ENCODE measurements at places on chromosomes 11 and 22.
A peak's percentile ranks its signal among the peaks of the same experiment; 100 is the strongest.

- no peak for DNase-seq
Measured at GRCh38 chr11:129295746-129296145, 79.9 kb upstream of the BARX2 start.

DNA sequence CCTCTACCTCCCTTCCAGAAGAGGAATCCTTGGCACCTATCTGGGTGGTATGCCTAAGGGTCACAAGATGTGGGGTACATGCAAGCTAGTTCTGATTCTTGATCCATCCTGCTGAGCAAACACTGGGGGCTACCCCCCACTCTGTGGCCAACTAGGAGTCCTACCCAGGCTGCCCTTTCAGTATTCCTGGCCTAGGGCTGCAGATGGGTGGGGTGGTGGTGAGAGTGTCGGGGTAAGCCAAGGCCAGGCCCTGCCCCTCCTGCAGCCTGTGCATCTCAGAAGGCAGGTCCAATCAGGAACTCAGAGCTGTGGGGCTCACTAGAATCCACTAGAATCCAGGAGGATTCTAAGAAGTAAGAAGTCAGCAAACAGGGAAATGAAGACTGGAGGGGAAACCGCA, 10.9 kb downstream of the SSH3 start:
- DNase-seq = no peak

GRCh38 chr22:39567135-39567946, 3.2 kb upstream of the CACNA1I start:
- DNase-seq = peak; percentile 81

GRCh38 chr11:68213135-68213515, at the start of gene KMT5B:
KMT5B (minus strand) TSS chr11:68213296; CDS start chr11:68190076, 23,220 bp downstream.
- DNase-seq = peak; percentile 39

GRCh38 chr22:47089796-47090460, 327.5 kb downstream of the TBC1D22A start:
- DNase-seq = no peak

DNA sequence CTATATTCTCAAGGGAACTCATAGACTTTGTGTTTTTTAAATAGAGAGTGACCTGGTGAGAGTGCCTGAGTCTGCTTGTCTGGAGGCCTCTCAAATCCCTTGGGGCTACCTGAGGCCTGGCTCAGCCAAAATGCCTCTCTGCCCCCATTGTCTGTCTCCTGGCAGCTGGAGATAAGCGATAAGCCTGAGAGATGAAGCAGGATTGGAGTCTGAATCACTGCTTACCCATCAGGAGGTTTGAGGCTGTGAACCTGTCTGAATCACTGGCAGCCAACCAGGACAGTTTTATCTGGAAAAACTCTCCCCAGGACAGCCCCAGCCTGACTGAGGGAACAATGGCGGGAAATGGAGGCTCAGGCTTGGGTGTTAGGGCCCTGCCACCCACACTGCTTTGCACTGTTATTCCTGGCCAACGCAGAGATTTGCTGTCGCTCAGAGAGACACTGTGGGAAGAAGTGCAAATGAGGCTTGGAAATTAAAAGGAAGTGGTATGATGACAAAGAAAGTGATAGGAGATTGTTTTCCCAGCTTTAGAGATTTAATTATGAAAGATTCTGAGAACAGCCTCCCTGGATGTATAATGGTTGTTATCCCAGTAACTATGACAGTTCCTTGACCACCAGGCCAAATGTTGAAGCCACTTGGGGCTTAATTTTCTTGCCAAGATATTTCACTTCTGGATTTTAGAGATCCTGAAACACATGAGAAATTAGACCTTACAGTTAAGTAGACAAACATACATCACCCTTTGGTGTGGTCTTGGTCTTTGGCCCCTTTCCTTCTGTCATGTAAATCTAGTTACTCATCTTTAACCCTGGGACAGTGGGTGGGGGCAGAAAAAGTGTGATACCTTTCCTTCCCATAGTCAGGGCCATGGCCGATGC, 102.1 kb downstream of the RASSF10 start:
- DNase-seq = no peak

DNA sequence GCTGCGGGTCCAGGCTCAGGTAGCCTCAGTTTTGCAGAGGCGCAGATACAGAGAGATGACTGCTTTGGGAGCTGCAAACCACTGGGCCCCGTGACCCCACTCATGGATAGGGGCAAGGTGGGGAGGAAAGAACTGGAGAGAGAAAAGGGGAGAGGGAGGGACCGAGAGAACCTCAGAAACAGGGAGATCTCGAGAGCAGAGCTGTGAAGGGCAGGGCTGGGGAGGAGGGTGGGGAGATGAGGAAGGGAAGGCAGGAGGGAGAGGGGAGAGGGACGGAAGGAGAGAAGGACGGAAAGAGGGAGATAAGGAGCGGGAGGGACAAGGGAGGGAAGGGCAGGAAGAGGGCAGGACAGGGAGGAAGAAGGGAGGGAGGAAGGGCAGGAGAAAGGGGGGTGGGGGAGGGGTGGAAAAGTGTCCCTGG, 46.3 kb downstream of the IGLL1 start:
- DNase-seq = no peak

GRCh38 chr22:47549741-47550340, 787.4 kb downstream of the TBC1D22A start:
- DNase-seq = no peak

DNA sequence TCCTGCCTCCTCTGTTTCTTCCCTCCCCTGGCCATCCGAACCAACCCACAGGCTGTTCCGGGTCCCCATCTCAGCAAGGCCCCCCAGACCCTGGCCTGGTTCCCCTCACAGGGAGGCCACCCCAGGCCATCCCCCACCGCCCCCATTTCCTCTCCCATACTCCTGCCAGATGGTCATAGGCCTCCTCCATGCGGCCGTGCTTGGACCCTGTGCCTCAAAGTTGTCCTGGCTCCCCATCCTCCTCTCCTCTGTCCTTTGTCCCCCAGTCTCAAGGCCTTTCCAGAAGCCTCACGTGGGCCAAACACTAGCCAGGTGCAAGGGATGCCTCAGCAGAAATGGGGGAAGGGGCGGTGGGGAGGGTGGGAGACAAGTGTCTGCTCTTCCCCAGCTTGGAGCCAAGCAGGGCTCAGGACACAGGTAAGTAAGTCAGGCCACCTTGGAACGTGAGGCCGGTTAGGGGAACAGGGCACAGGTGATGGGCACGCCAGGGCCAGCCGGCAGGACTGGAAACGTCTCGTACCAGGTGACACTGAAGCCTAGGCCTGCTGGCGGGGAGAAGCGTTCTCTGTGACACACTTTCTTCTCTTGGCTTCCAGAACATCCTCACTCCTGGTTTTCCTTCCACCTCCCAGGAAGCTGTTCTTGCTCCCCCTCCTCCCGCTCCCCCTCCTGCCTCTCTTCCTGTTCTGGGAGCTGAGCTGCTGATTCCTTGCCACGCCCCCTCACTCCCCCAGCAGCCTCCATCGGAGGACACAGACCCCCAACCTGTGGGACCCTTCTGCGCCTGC, 31.5 kb upstream of the SLC22A12 start:
- DNase-seq = no peak

DNA sequence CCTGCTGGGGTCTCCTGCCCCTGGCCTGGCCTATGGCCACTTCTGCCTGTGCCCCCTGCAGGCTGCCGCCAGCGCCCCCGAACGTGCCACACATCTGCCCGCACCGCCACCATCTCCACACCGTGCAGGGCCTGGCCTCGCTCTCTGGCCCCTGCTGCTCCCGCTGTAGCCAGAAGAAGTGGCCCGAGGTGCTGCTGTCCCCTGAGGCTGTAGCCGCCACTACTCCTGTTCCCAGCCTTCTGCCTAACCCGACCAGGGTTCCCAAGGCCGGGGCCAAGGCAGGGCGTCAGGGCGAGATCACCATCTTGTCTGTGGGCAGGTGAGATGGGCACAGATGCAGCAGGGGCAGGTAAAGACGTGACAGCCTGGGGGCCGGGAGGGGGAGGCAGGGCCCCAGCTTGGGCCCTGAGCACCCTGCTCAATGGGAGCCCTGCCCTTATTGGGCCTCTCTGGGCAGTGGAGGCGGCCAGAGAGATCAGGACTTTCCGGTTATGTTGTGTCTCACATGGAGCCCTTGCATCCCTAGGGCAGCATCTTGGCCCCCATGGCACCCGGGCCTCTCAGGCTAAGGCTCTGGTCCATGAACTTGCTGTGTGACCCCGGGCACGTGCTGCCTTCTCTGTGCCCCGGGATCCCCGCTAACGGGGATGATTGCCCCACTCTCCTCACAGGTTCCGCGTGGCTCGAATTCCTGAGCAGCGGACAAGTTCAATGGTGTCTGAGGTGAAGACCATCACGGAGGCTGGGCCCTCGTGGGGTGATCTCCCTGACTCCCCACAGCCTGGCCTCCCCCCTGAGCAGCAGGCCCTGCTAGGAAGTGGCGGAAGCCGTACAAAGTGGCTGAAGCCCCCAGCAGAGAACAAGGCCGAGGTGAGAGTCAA, 18.5 kb downstream of the RELT start:
- no peak for DNase-seq

DNA sequence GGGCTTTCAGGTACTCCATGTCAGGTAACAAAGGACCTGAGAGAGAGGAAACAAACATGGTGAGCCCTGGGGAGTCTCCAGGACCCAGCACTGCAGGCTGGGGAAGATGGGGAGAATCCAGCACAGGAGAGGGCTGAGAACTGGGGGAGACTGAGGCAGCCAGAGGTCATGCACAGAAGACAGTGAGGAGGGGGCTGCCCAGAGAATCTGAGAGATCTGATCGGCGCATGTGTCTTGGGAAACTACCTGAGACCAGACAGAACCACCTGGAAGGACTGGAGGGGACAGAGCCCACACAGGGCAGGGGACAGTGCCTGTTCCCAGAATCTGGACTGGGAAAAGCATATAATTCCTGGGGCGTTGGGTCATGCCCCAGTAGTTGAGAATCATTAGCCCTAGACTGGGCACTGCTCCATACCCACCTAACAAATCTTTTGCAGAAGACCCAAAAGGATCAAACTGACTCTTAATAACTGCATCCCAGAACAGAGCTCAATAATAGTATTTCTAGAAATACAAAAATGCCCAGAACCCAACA, 20.0 kb upstream of the COMT start:
- DNase-seq = no peak

- DNase-seq = no peak
Measured at GRCh38 chr11:5684036-5684645, 733 bp downstream of the TRIM5 start.

GRCh38 chr11:126808836-126809235, 191.7 kb downstream of the KIRREL3 start:
- no peak for DNase-seq

DNA sequence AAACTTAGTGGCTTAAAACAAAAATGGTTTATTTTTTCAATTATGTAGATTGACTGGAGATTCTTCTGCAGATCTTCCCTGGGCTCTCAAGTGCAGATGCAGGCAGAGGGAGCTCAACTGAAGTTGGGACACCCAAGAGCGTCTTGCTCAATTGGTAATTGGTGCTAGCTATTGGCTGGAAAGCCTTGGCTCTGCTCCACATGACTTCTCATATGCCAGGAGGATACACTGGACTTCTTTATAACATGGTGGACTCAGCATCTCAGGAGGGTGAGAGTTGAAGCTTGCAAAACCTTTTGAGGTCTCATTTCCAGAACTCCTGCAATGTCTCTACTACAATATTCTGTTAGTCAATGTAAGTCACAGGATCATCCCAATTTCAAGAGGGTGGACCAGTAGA, 42.2 kb upstream of the PRSS23 start:
- DNase-seq = no peak

- DNase-seq = peak; percentile 88
Measured at GRCh38 chr11:12717851-12718291, 43.6 kb downstream of the TEAD1 start.

GRCh38 chr11:87173185-87174039, 135.7 kb downstream of the TMEM135 start:
- DNase-seq = no peak

- no peak for DNase-seq
Measured at GRCh38 chr22:48334971-48335370, 1492.7 kb downstream of the BRD1 start.

DNA sequence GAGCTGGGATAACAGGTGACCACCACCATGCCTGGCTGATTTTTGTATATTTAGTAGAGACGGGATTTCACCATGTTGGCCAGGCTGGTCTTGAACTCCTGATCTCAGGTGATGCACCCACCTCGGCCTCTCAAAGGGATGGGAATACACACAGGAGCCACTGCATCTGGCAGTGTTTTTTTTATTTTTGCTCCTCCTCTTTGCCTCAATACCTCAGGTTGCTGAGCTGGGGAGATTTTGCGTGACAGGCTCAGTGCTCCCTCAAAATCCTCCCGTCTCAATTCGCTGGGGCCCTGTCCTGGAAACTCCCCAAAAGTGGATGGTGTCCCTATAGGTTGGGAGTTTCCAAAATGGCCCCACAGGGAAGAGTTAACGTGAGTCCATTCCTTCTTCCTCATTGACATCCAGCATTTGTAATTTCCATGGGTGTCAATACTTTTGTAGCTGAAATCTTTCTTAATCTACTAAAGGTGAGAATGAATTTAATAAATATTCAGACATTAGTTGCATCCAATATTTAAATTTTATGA, 71.8 kb downstream of the GGTLC2 start:
- no peak for DNase-seq

GRCh38 chr22:23178512-23179254, 1.6 kb upstream of the BCR start:
- DNase-seq = peak; percentile 67

DNA sequence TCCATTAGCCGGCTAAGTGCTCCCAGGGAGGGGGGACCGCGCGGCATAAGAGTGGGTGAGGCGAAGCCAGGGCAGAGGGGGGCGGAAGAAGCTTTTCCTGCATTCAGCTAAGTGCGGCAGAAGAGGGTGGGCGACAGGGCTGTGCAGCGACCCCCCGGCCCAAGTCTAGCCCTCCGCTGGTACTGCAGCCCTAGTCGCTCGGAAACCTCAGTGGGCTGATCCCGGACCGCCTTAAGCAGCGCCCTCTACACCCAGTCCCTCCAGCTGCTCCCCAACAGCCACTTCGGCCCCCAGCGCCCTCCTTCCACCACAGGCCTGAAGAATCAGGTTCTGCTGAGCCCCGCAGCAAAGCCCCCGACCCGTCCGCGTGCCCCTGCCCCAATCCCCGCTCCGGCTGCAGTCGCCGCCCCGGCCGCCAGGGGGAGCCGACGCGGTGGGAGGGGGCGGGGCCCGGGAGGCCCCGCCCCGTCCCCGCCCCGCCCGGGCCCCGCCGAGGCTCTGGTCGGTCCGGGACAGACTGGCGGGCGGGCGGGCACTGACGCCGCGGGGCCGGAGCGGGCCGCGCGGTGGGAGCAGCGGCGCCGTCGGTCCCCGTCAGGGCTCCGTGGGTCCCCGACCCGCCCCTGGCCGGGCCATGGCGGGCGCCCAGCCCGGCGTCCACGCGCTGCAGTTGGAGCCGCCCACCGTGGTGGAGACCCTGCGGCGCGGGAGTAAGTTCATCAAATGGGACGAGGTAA, at the start of gene PLCB3:
Gene PLCB3, plus strand, starts transcription at position 515 of the 737 bp plus-strand sequence. Its CDS starts 120 bp downstream, at position 635.
- DNase-seq = peak; percentile 54

DNA sequence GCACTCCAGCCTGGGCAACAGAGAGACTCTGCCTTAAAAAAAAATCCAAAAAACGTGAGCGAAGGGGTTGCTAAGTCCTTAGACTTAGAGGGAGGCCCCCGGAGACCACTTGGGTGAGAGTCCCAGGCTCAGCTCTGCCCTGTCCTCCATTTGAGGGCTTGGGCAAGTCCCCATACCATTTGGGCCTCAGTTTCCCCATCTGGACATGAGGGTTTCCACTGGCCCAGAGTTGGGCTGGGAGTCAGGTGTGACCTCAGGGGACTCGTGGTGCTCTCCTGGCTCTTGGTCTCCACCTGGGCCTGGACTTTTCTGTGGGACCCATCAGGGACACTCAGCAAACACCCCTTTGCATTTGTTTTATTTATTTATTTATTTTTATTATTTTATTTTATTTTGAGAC, 35.2 kb upstream of the CSNK1E start:
- no peak for DNase-seq
